Stimulated activated CD8-positive, alpha-beta memory T cell treated with anti-CD3 and anti-CD28 coated beads, Interleukin-2, amount 100 ng/mL, for 48 hours (primary cell): ENCODE measurements at places on chromosomes 16 and 17.

GRCh38 chr17:78258323-78259191 is 27.1 kb downstream of the TMEM235 start:
- peak; percentile 51 for DNase-seq

GRCh38 chr17:44209786-44210341 is 9.6 kb downstream of the UBTF start:
- DNase-seq: no peak

GRCh38 chr17:82355770-82356427 is 3.1 kb upstream of the TEX19 start:
- no peak for DNase-seq

GRCh38 chr16:28053461-28053860 is 10.1 kb downstream of the GSG1L start:
- no peak for DNase-seq

GRCh38 chr16:84899414-84899813 is 79.6 kb downstream of the CRISPLD2 start:
- no peak for DNase-seq

DNA sequence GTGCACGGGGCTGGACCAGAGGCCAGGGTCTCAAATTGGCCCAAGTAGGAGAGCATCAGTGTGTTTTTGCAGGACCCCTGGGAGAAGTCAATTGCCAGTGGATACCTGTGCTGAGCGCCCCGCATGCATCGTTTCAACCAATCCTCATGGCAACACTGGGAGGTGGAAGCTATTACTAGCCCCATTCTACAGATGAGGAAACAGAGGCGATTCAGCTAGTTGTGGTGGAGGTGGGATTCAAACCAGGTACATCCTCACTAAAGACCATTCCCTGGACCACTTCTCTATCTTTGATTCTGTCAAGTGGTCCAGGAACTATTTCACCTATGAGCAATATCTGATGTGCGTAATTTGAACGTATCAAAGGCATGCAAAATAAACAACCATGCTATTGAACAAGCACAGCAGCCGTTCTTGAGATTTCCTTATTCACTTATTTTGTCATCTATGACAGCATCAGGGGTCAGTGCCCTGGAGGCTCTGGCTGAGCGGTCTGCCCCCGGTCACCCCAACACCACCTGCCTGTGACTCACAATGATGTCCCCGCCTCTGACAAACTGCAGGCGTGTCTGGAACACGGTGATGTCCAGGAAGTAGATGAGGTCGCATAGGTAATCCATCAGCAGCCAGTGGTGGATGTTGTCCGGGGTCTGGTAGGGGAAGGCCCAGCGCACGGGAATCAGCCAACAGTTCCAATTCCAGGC is 54.0 kb downstream of the CNGB1 start:
- no peak for DNase-seq

- no peak for DNase-seq
These were observed 11.7 kb upstream of the RPH3AL start for GRCh38 chr17:364308-364707.

DNA sequence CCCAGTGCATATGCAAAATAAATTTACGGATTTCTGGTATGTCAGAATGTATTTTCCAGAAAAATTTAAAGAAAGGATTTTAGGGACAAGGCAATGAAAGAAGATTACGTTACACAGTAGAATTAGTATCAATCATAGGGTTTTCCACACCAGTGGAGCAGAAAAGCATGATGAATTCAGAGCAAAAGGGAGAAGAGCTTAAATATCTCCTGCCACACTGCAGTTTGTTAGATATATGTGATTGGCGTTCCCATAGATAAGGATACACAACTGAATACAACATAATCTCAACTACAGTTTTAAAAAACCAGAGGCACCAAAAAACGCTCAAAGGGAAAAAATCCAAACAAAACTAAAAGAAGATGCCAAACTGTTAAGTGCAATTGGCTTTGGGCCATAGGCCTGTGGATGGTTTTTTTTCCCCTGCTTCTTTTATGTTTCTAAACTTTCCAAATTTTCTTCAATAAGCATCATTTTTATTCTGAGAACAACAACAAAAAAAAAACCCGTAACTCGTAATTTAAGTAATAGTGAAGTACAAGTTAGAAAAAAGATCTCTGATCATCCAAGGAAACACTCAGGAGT is 22.3 kb downstream of the MARF1 start:
- no peak for DNase-seq

DNA sequence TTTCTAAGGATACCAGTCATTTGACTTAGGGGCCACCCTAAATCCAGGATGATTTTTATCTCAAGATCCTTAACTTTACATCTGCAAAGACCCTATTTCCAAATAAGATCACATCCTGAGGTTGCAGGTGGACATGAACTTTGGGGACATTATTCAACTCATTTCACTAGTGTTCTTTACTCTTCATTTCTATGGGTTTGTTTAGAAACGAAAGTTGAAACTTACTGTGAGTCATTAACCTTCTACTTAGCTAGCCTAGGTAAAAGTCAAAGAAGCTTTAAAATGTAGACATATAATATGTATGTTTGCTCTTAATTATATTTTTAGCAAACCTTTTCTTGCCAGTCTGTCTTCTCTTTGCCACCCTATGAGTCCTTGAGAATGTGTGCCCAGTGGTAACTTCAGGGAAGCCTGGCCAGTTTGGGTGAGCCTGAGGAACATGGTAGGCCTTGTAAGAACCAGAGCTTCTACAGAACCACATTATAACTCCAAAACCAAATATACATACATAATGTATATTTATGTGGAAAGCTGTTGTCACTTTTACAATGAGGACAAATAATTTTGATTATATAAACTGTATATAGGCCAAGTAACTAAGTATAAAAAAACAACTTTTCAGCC is 38.4 kb downstream of the BPTF start:
- DNase-seq: no peak

- DNase-seq: no peak
These were observed 69.6 kb upstream of the ZNF750 start for GRCh38 chr17:82909322-82909904.

- no peak for DNase-seq
These were observed 27.1 kb downstream of the CDRT4 start for GRCh38 chr17:15440347-15440746.

GRCh38 chr17:80871341-80871740 is 120.3 kb upstream of the CHMP6 start:
- no peak for DNase-seq

- no peak for DNase-seq
These were observed 7.0 kb downstream of the TMEM132E start for GRCh38 chr17:34586346-34586846.

DNA sequence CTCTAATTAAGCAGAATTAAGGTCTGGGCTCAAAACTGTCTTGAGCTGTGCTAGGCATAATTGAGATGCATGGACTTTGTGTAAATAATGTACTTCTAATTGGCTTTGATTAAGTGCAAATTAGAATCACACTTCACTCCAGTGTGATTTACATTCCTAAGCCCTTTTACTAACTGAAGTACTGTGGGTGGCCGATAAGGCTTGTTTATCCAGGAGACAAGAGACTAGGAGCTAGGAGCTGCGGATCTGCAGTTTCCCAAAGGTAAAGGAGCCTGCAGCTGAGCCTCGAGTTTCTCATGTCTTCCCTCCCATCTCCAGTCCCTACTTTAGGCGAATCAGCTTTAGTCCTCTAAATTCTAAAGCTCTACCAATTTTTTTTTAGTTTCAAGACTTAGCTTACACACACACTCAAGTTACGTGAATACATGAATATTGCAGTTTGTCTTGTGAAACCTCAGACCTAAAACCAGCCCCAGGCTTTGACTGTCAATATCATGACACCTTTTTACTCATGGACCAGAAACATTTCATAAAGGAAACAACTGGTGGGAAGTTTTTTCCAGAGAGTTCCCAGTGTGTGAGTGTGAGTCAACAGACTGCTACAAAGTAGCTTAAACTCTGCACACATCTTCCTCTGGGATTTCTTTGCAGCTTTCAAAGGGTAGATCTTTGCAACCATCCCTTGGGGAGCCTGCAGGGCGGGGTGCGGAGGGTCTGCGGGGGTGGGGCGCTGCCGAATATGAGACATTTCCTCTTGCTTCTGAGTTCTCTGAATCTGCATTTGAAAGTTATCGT is 113.9 kb upstream of the TBX2 start:
- DNase-seq: no peak

DNA sequence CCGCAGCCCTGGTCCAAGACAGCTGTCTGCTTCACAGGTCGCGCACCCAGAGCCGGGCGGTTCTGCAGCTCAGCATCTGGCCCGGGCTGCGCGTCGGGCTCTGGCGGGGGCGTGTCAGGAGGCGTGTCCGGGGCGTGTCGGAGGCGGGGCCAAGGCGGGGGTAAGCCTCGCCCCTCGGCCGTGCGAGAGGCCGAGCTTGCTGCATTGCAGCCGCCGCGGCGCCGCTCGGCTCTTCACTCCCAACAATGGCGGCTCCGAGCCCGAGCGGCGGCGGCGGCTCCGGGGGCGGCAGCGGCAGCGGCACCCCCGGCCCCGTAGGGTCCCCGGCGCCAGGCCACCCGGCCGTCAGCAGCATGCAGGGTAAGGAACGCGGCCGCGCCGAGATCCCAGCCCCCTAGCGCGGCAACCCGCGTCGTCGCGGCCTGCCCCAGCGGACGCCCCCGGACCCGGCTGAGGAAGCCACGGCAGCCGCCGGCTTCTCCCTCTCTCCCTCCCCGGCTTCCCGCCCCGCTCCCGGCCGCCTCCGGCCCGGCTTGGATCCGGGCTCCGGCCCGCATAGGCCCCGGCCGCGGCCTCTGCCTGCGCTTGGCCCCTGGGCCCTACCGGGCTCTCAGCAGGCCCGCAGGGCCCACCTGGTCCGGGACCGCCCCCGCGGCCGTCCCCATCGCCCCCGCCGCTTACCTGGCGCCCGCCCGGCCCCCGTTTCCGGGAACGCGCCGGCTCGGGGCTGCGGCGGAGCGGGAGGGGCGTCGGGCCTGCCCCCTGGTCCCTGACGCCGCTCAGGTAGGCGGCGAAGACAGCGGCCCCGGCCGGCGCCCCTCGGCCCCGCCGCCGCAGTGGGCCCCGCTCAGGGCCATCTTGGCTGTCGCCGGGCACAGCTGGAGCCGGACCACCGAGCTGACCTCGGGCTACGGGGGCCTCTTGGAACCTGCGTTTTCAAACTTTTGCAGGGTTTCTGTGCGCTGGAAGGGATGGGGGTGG is at the start of gene MAP2K4:
TSS of gene MAP2K4 (plus strand) at position 236 of the 981 bp plus-strand sequence. CDS start at position 246, 10 bp downstream.
- peak; percentile 90 for DNase-seq

DNA sequence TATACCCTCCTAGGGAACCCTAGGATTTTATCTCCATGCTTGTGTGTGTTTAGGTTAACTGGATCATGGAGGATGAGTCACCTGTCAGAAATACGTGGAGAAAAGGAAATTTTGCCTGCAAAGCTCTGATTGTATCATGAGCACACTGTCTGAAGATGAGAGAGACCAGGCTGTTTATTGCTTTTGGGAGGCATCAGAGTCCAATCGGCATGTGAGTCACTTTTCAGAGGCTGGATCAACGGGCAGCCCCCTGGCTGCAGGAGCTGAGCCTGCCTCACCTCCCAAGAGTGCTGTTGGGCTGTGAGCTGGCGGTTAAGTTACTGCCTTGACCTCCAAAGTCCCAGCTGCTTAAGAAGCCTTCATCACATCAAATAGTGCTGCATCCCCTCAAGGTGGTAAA is 41.5 kb upstream of the MED9 start:
- no peak for DNase-seq

GRCh38 chr17:78375401-78376151 is 2.9 kb upstream of the PGS1 start:
- DNase-seq: no peak

GRCh38 chr17:9837551-9838471 is 12.1 kb downstream of the GLP2R start:
- no peak for DNase-seq

DNA sequence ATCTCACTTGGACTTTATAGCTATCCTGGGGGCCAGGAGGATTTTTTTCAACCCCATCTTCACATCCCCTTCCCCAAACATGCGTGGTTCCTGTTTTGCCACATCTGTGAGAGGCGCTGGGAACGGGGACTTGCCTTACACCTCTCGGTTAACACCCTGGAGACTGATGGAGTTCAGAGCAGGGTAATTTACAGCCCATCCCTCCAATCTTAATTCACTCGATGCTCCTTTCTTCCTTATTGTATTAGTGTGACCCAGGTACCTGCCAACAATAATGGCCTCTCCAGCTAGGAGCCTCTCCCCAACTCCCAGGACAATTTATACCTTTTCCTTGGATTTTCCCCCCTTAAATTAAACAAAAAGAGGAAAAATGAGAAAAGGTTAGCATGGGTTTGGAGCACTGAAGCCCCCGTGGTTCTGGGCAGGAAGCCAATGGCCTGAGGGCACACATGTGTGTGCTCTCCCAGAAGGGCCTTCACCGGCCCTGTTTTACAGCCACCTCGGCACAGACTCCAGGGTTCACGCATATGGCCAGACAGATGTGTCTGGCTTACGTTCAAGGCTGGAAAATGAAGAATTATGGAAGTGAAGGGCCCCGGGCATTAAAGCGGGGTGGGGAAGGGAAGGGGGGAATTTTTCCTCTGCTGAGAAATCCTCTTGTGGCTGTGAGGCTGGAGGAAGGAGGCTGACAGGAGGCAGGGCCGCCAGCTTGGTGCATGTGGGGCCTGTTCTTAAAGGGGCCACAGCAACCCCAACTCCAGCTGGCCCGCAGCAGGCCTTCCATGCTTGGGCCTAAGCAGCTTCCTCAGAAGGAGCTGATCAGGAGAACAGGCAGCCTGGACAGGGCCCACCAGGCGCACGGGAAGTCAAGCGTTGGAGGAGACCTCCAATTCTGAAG is 21.4 kb downstream of the HIC1 start:
- no peak for DNase-seq

DNA sequence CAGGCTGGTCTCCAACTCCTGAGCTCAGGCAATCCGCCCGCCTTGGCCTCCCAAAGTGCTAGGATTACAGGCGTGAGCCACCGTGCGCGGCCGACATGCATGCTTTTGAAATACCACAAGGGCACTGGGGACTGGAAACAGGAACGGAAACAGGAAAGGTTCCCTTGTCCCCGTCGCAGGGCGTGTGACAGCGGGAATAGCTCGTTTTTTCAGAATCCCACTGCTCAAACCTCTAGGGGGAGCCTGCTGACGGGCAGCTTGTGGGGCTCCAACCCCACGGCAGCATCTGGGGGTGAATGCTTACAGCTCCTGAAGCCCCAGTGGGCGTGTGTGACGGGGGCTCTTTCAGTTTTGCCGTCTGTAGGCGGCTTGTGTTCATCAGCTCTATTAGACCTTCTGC is 18.8 kb upstream of the ASGR2 start:
- peak; percentile 36 for DNase-seq

- peak; percentile 21 for DNase-seq
These were observed 29.2 kb upstream of the LRRC75A start for GRCh38 chr17:16521070-16521727.

DNA sequence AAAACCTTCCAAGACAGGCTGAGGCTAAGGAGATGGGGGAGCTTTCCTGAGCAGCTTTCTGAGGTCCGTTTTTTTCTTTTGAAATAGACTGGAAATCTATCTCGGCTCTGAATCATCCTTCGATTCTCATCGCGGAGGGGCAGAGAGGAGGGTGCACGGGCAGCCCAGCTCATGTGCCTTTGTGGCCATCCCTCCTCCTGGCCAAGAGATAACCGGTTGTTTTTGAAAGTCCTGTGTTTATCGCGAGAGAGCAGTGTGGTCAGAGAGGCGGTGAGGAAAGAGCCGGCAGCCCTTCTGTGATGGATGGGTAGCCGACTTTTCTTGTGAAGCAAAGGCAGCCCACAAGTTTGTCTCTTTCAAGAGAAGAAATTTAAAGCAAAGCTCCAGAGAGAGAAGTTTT is 191.6 kb downstream of the CCDC182 start:
- DNase-seq: no peak

GRCh38 chr16:67258161-67258835 is 9.5 kb downstream of the SLC9A5 start:
- no peak for DNase-seq
